Left renal pelvis (tissue), 4 donors: ENCODE measurements at places on chromosomes 16 and 17.

DNA sequence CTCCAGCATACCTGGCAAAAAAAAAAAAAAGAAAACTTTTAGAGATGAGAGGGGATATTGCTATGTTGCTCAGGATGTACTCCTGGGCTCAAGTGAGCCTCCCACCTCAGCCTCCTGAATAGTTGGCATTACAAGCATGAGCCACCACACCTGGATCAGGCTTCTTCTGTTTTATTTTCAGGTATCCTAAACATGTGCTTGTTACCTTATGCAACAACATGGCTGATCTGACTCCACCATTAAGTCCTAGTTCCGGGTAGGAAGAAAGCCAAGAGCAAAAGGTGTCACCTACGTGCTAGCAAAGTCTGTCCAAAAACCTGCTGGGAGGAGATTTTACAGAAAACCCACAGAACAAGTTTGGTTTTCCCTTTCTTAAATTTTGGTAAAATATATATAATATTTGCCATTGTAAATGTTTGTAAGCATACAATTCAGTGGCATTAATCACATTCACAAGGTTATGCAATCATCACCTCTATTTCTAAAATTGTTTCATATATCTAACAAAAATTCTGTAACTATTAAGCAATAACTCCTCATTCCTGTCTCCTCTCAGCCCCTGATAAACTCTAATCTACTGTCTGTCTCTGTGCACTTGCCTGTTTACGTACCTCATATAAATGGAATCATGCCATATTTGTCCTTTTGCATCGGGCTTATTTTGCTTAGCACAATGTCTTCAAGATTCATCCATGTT is 9.1 kb upstream of the CACNG3 start:
- no peak for DNase-seq

GRCh38 chr16:85935974-85936760 is 37.2 kb downstream of the IRF8 start:
- DNase-seq = no peak

GRCh38 chr16:53556521-53556920 is 53.5 kb upstream of the AKTIP start:
- no peak for DNase-seq

DNA sequence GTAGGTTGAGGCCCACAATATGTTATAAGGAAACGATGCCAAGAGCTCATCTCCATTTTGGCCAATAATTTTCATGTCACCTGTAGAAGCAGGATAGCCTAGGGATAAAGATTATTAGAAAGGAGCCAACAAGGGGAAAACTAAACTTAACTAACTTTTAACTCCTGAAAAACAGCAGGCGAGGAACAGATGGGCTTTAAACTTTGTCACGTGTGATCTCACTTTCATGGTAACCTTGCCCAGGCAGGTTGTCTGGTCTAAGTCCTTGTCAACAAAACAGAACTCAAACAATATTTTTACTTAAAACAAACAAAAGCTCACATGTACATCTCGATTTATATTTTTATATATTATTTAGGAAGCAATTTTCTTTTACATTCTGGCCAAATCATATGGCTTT is 1672.0 kb downstream of the TP53TG3F start:
- DNase-seq = no peak

DNA sequence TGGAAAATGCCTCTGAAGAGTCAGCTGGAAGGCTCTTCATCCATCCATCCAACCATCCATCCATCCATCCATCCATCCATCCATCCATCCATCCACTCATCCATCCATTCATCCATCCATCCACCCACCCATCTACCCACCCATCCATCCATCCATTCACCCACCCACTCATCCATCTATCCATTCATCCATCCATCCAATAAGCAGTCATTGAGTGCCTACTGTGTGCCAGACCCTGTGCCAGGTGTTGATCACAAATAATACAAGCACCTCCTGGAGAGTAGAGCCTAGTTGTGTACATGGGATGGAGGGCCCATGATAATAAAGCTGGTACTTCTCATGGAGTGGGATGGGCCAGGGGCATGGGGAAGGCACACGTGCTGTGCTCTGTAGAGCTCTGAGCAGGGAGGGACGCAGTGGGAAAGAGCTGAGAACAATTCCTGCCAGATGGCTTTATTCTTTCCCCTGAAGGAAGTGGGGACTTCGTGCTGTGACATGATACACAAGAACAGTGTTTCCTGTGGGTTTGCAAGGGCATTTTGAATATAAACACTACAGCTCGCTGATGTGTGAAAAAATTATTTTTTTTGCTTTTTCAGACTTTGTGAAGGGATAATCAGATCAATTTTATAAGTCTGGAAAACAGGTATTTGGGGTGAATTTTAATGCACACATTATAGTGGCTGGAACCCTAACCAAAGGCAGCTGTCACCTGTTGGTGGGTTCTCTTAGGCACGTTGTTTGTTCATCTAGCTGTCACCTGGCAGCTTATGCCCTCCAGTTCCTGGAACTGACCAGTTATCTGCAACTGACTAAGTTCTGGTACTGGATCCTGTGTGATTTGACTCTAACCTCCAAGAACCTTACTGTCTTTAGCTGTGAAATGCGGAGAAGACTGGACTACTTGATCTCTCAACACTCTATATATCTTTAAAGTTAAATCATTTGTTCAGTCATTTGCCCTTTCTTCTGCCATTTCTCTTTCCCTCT is 61.3 kb downstream of the PRKCB start:
- DNase-seq = no peak

DNA sequence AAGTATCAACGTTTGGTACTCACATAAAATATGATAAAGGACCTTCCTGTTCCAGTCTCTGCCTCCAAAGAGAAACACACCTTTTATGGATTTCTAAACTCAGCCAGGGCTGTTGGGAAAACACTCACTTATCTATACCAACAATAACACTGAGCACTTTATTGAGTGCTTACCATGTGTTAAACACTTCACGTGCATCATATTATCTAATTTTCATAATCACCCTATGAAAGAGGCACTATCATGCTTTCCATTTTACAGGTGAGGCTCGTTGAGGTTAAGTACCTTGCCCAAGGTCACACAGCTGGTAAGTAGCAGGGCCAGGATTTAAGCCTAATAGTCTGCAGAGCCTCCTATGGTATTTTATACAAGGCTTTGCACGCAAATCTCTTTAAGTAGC is 251.5 kb upstream of the SOX9 start:
- DNase-seq = no peak

DNA sequence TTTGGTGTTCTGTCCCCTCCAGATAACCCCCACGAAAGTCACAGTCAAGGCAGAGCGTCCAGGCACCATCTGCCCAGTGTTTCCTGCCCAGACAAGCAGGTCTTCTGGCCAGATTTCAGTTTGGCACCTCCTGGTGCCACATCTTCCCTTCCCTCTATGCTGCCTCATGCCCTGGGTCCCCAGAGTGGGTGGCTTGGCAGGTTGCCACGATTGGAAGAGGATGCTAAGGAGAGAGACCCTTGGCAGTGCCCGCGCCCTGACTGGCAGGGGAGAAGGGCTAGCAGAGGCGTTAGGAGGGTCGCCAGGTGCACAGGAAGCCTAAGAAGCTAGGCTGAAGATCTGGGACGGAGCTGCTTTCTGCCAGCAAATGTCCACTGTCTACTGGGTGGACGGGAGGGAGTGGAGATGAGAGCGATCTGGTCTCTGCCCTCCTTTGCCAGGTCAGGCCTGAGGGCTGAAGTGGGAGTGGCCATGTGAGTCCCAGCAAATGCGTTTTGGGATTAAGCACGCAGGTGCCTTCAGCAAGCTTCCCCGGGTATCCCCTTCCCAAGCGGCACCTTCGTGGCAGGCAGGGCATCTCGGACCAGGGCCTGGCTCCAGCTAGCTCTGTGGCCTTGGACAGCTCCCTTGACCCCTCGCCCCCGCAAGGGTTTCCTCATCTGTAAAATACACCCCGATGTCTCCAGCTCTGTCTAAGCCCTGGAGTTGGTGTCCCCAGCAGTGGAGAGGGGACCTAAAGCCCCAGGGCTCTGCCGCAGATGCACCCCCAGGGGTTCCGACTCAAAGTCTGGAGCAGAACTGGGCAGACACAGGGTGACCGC is 13.4 kb upstream of the CD300A start:
- no peak for DNase-seq

DNA sequence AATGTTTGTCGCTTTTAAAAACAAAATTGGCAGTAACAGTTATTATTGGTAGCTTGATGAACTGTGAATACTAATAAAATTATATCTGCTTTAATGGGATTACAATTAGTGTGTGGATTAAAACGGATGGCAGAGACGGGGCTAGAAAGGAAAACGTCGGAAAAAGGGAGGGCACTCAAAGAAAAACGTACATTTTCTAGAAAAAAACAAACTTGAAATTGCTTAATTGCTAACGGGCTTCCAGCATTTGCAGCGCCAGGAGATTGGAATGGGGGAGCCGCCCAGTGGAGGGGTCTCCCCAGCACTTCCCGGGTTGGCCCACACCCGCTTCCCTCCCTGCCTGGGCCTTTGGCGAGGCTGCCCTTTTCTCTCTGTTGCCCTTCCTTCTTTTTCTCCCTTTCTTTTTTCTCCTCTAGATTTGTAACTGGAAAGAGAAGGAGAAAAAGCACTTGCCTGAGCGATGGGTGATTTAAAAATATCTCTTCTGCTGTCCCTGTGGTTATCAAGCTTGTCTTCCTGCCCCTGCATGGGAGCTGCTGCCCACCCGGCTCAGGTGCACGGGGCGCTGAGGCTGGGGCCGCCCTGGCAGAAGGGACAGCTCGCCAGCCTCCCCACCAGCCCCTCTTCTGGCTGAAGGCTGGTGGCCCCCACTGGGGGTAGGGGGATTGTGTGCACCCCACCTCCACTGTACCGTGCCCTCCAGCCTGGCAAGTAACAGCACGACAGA is 5.9 kb downstream of the BAHCC1 start:
- no peak for DNase-seq

GRCh38 chr17:71825687-71826086 is 295.1 kb upstream of the SOX9 start:
- DNase-seq = no peak

- no peak for DNase-seq
Observed at GRCh38 chr16:75289189-75289588, 37.8 kb upstream of the BCAR1 start.

DNA sequence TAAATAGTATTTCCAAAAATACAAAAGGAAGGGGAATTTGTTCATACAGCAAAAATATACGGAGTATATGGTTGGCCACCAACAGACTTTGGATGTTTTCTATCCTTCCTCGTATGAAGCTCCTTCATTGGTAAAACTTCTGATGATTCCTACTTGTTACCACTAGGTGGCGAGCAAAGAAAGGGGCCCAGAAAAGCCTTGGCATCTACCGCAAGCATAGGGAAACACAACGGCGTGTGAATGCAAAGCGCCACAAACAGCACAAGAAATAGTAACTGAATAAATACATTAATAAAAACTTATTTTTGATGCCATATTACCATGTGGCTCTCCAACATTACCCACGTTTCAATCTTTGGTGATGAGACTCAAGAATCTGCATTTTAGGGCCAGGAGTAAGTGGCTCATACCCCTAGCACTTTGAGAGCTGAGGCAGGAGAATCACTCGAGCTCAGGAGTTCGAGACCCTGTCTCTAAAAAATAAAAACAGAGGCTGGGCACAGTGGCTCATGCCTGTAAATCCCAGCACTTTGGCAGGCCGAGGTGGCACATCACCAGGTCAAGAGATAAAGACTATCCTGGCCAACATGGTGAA is 34.5 kb downstream of the YWHAE start:
- peak; percentile 52 for DNase-seq

DNA sequence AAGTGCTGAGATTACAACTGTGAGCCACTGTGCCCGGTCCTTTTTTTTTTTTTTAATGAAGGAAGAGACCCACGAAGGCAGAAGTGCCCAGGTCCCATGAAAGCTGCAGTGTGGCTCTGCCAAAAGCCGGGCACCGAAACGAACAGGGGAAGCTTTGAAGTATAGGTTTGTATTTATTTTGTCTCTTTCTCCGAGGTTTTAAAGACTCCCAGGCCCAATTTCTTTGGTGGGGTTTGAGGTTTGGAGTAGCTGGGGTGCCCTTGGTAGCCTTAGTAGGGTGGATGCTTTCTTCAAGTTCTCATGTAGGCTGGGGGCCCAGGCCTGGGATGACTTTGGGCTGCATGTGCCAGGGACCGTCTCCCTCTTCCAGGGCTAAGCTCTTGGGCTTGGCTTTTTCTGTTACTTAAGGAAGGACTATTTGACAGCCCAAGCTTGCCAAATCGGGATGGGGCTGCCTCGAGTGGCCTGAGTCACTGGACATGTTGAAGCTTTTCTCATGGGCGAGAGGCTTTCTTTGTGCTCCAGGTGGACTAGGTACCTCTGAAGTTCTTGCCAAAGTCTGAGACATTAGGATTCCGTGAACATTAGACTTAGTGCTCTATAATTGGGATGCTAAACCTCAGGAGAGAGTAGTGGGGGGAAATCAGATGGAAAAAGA is 66.3 kb downstream of the WIPI1 start:
- no peak for DNase-seq

DNA sequence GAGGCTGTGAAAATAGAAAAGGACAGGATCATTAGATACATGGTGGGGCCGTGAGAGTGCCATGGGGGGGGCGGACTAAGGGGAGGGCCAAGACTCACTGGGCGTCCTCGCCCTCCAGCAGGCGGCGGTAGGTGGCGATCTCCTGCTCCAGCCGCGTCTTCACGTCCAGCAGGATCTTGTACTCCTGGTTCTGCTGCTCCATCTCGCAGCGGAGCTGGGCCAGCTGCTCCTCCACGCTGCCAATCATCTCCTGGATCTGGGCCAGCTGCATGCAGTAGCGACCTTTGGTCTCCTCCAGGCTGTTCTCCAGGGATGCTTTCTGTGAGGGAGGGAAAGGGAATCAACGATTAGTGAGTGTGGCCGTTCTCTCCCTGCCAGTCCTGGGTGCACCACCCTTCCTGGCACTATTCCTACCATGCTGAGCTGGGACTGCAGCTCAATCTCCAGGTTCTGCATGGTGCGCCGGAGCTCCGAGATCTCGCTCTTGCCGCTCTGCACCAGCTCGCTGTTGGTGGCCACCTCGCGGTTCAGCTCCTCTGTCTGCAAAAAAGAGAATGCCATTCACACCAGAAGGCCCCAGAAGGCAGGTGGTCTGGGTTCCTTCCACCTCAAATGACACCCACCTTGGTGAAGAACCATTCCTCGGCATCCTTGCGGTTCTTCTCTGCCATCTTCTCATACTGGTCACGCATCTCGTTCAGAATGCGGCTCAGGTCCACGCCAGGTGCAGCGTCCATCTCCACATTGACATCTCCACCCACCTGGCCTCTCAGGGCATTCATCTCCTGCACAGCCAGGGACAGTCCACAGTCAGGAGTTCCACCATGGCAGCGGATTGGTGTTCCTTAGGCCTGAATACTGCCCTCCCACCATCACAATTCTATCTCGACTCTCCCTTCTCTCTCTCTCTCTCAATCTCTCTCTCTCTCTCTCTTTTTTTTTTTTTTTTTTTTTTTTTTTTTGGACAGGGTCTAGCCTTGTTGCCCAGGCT is 3.3 kb downstream of the KRT14 start:
- no peak for DNase-seq

DNA sequence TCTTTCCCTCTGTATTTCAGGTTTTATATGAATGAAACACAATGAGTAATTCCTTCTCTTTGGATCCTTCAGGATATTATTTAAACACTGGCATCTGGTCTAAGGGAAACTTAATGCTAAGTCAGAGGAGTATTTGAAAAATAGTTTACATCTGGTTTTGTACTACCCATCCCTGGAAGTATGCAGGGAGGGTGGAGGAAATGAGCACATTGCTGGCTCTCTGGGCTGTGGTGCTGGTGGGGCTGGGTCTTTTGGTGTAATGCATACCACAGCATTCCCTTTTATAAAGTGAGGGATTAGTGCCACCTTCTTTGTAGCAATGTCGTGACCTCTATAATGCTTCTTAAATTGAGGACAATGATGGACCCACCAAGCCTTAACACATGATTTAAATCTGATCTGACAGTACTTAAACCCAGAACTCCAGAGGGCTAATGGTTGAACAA is 105.5 kb upstream of the AXIN2 start:
- no peak for DNase-seq
